ENCODE measurements at places on chromosomes 7 and 10.

GRCh38 chr7:1850111-1850975 lies 180.3 kb downstream of the ELFN1 start:
- DNase-seq = peak; percentile 36

- DNase-seq = no peak
Observed at GRCh38 chr7:26959290-26959689, 94.9 kb upstream of the SKAP2 start.

GRCh38 chr7:15947754-15948153 lies 261.3 kb upstream of the MEOX2 start:
- no peak for DNase-seq

- DNase-seq = no peak
Observed at GRCh38 chr10:7159517-7159916, 251.3 kb downstream of the SFMBT2 start.

- DNase-seq = peak; percentile 53
Observed at GRCh38 chr7:29040579-29040925, 82.4 kb upstream of the TRIL start.

GRCh38 chr10:128973221-128973620 lies 493.8 kb upstream of the MGMT start:
- DNase-seq = no peak

DNA sequence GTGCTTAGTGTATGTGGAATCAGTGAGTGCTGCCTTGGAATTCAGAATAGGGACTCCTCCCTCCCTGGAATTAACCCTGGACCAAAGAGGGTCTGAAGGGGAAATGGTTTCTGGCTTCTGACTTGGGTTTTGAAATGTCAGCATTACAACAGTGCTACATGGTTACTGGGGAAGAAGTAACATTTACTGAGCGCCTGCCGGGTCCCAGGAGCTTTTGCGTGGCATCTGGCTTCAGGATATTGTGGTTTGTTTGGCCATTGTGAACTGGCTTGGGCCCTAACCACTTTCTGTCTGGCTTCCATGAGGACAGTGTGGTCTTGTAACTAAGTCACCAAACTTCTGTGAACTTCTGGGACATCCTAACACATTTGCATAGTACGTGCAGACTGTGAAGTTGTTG lies 21.3 kb downstream of the TSPAN15 start:
- DNase-seq = no peak

DNA sequence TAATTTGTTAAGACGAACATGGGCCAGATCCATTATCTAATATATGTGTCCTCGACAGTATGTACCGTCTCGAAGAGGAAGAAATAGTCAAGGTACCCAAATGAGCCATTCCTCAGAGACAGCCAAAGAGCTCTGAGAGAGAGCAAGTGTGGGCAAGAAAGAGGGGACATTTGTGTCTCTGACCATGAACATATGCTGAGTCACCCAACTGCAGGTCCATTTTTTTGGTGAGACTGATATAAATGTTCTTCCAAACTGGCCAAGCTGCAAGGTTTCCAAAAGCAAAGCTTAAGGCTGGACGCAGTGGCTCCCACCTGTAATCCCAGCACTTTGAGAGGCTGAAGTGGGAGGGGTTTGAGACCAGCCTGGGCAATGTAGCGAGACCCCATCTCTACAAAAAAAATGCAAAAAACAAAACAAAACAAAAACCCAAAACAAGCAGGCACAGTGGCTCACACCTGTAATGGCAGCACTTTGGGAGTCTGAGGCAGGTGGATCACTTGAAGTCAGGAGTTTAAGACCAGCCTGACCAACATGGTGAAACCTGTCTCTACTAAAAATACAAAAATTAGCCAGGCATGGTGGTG lies 26.0 kb upstream of the ATXN7L1 start:
- DNase-seq = no peak

DNA sequence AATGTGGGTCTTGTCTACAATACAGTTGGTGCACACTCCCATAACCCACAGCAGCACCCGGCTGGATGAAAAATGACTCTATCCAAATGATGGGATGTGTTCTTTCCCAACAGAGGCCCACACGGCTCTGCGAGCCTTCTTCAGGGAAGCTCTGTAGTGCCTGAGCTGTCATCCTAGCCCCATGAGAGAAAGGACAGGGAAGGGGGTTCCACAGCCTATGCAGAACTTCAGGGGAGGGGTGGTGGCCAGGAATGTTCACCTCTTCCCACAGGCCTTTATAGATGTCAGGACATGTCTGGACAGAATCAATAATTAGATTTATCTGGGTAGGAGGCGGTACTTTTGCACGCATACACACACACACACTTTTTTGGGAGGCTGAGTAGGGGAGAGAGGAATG lies 109.0 kb downstream of the JCAD start:
- no peak for DNase-seq
